ENCODE measurements at places on chromosomes 3 and 15. TPM values are rescaled to one million over a fixed set of nuclear protein-coding genes. Genes with fewer than 3 reads are reported as not detected.

GRCh38 chr3:55180936-55181535, 253.2 kb upstream of the LRTM1 start:
- no peak for DNase-seq

Gene PDCD10
- total RNA-seq = 89.8 TPM

DNA sequence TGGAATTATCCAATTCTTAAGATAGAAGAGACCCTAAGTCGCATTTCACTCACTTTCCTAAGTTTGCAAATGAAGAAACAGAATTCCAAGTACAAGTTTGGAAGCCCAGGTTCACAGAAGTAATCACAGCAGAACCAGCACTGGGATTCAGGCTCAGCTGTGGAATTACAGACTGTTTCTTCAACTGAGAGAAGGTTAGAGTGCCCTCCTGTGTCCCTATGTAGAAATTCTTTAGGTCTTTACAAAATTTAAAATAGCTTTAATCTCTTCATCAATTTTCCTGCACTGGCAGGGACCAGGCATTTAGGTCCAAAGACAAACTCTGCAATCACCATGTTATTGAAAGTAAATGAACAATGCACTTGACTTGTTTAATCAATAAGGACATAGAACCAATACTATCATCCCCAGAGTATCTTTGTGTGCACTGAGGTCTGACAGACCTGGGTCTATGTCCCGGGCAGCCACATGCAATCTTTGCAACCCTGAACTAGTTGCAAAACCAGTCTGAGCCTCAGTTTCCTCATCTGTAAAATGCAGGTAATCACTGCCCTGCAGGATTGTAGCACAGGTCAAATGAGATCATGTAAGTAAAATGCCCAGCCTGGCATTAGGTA, 96.3 kb upstream of the ZBED2 start:
- DNase-seq = no peak

Gene GPR171
- total RNA-seq = not detected

DNA sequence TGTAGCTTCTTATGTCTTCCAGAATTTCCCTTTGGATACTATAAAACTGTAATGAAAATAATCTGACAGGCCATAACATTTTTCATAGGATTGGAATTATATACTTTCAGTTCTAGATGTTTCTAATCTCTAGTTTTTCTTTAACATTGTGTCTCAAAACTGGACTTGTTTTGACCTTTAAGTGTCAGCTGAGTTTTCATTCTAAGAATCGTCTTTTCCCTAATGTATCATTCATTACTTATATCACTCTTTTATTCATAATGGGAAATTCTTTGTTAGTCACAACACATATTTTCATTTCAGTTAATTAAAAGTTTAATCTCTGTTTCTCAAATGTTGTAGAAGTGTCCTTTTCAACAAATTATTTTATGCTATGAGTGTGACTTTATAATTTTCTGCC, 11.9 kb downstream of the GPR171 start:
- no peak for DNase-seq

DNA sequence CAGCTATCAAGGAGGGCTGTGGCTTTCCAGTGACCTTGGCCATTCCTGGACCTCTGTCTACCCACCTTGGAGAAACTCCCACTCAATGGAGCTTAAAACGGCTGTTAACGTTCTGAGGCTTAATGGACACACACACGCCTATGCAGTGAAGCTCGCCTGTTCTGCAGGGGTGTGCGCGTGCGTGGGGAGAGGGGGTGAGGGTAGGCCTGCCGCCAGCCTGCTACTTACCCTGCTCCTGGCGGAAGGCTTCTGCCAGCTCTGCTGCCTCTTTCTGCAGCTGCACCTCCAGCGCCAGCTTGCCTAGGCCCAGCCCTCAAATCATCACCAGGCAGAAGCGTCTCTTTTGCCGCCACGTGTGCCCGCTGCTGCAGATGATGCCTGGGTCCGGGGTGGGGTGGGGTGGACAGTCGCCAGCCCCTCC, 23.2 kb upstream of the PARL start:
- no peak for DNase-seq

Gene FAM107A
- 0.22 TPM for total RNA-seq

Gene SKOR1
- not detected for total RNA-seq

- no peak for DNase-seq
Measured at GRCh38 chr15:75799190-75799589, 44.1 kb upstream of the UBE2Q2 start.

- DNase-seq = peak; percentile 83
Measured at GRCh38 chr15:59169251-59169708, 37.4 kb upstream of the LDHAL6B start.

GRCh38 chr3:175207361-175207760, 348.2 kb downstream of the NAALADL2 start:
- DNase-seq = no peak

DNA sequence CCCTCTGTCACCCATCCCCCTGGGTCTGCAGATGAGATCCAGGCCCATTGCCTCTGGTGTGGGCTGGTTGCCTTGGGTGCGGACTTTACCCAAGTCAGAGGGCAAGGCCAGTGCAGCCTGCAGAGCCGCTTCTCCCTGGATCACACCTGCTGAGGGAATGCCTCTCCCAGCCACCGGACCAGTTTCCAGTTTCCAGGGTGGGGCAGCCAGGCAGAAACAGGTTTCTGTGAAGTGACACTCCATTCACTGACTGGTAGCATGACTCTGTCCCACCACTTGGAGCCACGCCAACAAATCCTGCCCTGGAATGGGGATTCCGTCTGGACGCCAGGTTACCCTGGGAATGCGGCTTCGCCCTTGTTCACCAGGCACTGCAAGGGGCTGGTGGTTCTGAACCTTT, 30.0 kb downstream of the PAQR5 start:
- DNase-seq = no peak

DNA sequence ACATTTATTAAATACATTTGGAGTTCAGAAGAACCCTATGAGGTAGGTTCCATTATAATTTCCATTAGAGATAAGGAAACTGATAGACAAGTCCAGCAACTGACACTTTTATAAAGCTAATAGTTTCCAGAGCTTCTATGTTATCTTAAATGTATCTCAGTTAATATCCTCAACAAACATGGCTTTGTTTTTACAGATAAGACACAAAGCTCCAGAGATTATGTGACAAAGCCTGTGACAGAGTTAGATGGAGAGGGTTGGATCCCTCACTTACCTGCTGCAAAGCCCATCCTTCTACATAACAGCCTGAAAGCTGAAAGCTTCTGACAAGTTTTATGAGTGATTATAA, 473 bp upstream of the COMMD2 start:
- no peak for DNase-seq

DNA sequence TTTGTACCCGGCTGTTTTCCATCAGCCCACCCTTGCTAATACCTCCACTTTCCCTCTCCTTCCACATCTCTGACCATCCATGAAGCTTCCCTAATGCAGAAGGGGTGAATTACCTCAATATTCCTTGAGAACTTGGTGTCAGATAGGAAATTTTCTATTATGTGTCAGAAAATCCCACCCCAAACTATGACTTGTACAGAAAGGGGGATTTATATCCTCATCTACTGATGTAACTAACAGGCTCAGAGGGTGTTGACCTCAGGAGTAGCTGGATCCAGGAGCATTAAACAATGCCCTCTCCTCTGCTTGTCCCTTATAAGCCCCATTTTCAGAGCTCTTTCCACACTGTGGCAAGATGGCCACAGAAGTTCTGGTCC, 242.8 kb upstream of the TLE3 start:
- DNase-seq = no peak

DNA sequence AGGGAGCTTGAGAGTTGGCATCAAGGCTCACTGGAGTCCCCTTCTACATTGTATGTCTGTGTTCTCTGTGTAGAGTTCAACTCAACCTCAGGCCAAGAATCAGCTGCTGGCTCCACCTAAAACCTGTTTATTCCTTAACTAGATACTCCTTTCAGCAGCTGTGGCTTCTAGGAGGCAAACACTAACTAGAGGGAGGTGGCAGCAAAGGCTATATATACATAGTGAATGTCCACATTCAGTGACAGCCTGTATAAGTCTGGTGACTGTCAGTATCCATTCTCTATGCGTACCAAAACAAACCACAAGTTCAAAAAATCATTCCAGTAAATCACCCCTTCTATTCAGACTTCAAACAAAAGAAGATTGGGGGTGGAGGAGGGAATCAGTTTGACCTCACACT, 184.3 kb downstream of the CDIN1 start:
- DNase-seq = no peak

Gene KNG1
- total RNA-seq = not detected

GRCh38 chr3:8972639-8973038, 9.4 kb upstream of the RAD18 start:
- no peak for DNase-seq

DNA sequence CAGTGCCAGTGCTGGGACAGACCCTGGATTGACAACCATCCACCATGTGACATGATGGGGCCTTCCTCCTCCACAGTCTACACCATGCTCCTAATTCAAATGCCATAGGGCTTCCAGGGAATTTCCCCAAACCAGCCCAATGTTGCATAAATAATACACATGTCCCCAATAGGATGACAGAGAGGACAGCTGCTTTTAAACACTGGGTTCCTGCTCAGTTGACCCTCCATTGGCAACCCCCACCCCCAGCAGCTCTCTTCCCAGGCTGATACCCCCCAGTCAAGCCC, 28.3 kb upstream of the ATP2B2 start:
- no peak for DNase-seq

DNA sequence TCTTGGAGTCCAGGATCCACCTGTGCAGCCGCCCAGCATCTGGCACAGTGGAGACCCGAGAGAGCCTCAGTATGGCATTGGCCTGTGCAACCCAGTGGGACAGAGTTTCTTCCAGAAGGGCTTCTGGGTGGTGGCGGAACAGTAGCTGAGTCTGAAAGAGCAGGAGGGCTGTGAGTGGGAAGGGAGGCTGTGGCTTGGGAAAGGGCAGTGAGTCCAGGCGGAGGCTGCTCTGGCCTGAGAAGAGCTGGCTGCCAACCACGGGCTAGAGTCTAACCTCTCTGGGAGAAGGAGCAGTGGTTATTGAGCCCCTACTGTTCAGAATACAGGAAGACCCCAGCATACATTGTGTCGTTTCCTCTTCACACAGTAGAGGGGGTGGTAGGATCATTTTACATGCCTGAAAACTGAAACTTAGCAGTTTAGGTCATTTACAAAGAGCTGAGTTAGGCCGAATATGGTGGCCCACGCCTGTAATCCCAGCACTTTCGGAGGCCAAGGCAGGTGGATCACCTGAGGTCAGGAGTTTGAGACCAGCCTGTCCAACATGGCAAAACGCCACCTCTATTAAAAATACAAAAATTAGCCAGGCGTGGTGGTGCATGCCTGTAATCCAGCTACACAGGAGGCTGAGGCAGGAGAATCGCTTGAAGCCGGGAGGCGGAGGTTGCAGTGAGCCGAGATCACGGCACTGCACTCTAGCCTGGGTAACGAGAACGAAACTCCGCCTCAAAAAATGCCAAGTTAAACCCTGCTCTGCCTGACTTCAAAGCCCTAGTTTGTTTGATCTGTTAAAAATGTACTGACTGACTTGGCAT, 3.2 kb downstream of the AEN start:
- no peak for DNase-seq

DNA sequence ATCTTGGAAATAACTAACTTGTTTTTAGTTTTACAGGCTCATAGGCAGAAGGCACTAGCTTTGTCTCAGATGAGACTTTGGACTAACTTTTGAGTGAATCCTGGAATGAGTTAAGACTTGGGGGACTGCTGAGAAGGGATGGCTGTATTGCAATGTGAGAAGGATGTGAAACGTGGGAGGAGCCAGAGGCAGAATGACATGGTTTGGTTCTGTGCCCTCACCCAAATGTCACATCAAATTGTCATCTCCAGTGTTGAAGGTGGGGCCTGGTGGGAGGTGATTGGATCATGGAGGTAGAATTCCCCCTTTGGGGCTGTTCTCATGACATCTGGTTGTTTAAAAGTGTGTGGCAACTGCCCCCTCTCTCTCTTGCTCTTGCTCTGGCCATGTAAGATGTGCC, 28.8 kb upstream of the CCDC50 start:
- no peak for DNase-seq

DNA sequence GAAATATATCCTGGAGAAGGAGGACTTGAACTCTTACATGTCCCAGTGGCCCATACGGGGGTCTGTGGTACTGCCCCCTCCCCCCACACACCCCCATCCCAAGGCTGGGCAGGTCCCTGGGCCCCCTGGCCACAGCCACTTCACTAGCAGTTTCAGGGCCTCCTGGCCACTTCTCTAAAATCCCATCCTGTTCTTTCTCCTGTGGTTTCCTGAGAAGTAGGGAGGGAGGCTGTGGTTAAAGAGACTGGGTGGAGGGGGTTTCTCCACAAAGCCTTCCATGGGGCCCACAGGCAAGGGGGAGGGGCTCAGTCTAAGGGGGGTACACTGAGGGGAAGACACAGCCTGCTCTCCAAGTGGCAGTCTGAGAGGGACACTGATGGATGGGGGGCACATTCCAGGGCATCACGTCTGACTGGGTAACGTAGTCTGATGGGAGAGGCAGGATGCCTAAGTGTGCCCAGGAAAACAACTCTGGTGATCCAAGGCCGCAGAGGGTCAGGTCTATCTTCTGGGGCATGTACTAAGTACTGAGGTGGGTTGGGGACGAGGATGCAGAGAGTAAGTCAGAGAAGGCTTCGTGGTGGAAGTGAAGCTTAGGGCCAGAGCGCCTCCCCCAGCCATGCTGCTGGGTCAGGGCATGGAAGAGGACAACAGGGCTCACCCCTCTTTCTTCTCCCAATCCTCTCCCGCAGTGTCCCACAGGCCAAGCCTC, 48.0 kb upstream of the C15orf39 start:
- DNase-seq = no peak

Gene ALAS1
- 71.5 TPM for total RNA-seq

DNA sequence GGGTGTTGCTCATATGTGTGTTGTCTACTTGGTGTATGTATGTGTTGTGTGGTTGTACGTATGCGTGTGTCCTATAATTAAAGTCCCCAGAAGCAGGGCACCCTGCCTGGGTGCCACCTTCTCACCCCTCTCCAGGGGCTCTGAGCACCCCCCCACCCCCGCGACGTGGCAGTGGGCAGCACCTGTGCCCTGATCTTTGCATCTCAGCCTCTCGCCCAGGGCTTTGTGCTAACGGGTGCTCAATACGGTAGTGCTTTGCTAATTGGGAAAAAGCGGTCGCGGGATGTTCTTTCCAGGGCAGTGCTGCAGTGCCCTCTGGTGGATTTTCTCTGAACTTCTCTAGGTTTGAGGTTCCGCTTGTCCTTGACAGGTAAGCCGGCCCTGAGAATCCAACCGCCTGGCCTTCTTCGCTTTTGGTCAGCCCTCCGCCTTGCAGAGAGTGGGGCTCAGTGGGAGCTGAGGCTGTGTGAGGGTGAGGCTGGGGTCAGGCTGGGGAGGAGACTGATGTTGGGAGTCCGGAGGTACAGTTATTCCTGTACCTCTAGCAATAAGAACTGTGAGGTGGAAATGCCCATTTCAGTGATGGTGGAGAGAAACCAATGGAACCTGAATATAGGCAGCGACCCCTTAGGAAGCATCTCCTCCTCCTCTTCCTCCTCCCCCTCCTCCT, 17.6 kb upstream of the EPHB3 start:
- no peak for DNase-seq

Gene CADPS
- not detected for total RNA-seq

- no peak for DNase-seq
Measured at GRCh38 chr15:84929795-84930603, 45.5 kb downstream of the SLC28A1 start.

GRCh38 chr3:194084284-194084683, 51.7 kb upstream of the HES1 start:
- no peak for DNase-seq

- no peak for DNase-seq
Measured at GRCh38 chr15:80343554-80343992, 60.6 kb upstream of the ARNT2 start.

Gene GP9
- total RNA-seq = not detected

Measured in epithelial cell of proximal tubule (primary cell).